Caki2 (cell line): ENCODE measurements at places on chromosomes 5 and 9. TPM values are rescaled to one million over a fixed set of nuclear protein-coding genes. Genes with fewer than 3 reads are reported as not detected.

DNA sequence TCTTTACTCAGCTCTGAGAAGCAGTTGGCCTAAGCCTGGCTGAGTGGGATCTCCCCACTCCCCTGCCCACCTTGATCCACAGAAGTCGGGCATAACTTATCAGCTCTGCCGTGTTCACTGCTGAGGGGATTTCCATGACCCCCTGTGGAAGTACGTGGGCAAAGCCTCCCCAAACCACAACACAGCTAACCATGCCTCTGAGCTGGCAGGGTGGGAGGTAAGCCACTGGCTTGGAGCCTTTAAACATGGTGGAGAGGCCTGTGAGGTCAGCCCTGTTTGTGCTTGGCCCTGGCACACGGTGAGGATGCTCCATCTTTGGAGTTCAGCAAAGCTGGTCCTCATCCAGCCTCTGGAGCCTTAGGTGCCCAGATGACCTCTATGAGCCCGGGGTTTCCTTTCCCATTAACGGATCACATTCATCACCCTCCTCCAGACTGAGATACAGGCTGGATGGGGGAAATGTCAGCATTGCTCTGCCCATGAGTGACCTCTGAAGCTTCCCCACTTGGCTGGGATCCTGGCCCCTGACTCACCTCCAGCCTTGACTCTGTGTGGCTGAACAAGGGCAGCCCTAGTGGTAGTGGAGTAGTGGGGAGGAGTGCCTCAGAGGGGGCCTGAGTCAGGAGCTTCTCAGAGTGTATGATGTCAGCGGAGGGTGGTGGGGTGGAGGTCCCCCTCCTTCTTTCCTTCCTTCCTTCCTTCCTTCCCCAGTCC is 6.2 kb downstream of the PDLIM4 start:
- DNase-seq = peak; percentile 54

- no peak for DNase-seq
Measured at GRCh38 chr5:56981548-56982315, 29.8 kb upstream of the MIER3 start.

DNA sequence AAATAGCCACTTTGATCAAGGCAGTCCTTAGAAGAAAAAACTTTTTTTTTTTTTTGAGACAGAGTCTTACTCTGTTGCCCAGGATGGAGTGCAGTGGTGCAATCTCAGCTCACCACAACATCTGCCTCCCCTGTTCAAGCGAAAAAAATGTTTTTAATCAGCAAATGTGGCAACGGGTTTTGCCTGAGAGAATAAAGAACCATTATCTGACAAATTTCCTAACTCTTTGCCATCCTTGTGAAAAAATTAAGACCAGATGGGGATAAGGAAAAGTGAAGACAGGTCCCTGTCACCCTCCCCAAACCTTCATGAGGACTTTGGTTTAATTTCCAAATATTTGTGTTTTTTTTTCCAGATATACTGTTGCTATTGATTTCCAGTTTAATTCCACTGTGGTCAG is 107.3 kb upstream of the SPOCK1 start:
- DNase-seq = no peak

- no peak for DNase-seq
Measured at GRCh38 chr5:137155261-137156000, 343.7 kb downstream of the SPOCK1 start.

DNA sequence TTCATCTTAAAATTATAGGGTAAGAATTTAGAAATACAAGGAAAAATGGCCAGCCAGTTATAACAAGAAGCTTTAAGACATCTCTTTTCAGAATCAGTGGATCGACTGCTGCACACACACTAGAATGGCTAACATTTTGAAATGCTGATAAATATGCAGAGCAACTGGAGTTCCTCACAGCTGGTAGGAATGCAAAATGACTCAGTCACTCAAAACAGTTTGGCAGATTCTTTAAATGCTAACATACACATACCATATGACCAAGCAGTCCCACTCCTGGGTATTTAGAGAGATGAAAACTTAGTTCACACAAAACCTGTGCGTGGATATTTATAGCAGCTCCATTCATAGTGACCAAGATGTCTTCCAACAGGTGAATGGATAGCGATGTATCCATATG is 23.2 kb upstream of the PSAT1 start:
- DNase-seq = no peak

GRCh38 chr9:91349115-91349555 is 12.6 kb downstream of the AUH start:
- no peak for DNase-seq

GRCh38 chr5:137604348-137605095 is 105.4 kb upstream of the SPOCK1 start:
- DNase-seq = peak; percentile 8

The CER1 gene
- not detected in 2 replicates for total RNA-seq

GRCh38 chr5:10607666-10608073 is 43.8 kb downstream of the ANKRD33B start:
- peak; percentile 73 for DNase-seq

The ABCA2 gene
- total RNA-seq = 19.0 and 23.5 TPM in 2 replicates

The ZNF883 gene
- not detected in 2 replicates for total RNA-seq

DNA sequence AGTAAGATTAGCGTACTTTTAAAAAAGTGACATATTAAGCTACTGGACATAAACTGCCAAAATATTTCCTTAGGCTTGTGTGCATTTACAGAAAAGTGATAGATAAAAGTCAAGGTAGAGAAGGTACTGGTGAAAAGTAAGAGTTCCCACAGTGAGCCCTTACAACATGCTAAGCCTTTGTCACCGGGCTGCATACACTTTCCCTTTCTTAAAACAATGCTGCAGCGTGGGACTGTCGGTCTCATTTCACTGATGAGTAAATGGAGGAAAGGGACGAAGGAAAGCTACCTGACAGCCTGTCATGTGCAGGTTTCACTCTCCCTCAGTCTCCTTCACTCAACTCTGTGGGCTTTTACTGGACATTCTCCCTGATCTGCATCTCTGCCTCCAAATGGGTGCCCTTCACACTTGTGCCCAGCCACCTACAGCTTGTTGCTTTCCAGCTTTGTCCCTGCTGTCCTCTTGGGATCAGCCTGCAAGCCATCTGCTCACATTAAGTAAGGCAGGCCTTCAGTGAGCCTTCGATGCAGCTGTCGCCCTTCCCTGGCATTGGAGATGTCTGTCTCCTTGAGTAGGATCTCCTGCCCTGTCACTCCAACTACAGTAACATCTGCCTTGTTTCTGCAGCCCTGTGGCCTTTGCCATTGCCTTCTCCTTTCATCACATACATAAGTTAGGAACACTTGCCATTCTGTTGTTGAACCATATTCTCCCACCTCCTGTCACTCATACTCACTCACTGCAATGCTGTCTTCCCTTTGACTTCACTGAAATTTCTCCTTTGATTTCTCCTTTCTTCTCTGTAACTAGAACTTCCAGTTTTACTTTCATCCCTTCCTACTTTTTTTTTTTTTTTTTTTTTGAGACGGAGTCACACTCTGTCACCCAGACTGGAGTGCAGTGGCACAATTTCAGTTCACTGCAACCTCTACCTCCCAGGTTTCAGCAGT is 9.3 kb upstream of the ROPN1L start:
- DNase-seq = no peak

DNA sequence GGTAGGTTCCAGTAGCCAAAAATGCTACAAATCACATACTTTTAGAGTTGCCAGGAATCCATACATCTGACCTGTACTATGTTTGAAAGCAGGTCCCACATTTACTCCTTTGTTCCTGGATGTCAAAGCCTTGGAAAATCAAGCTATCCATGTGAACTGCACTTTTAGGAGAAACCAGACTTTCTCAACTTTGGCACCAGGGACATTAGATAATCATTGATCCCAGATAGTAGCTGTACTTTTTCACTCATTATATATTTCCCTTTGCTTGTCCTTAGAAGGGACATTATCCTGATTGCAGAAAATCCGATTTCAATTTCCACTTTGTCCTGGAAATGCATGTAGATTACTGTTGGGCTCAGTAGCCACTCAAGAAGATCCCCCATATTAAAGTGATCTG is 44.1 kb upstream of the SLC28A3 start:
- DNase-seq = no peak

GRCh38 chr5:139222346-139222745 is 24.2 kb upstream of the SIL1 start:
- DNase-seq = no peak

GRCh38 chr5:6712142-6712576 is 1.1 kb upstream of the TENT4A start:
- DNase-seq = peak; percentile 65

GRCh38 chr9:23826120-23826629 is at the start of gene ELAVL2:
Gene ELAVL2, minus strand, starts transcription at chr9:23826240. Its CDS starts 64,006 bp downstream, at chr9:23762234.
- DNase-seq = no peak

The RGS14 gene
- 97.6 and 107 TPM in 2 replicates for total RNA-seq

- no peak for DNase-seq
Measured at GRCh38 chr9:120998111-120998510, 52.0 kb downstream of the C5 start.

GRCh38 chr5:167481345-167481744 is 810.1 kb upstream of the WWC1 start:
- no peak for DNase-seq

DNA sequence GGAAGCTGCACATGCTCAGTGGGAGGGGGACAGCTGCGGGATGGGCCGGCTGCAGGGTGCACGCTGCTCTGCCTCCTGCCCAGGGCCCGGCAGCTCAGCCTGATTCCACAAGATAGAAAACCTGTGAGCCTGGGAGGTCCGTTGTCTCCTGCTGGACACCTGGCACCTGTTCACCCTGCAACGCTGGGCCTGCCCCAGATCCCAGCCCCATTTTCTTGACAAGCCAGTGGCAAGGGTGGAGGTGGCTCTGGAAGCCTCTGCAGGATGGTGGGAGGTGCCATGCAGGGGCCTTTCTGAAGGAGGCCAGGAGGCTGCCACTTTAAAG is 68.1 kb upstream of the RNF130 start:
- no peak for DNase-seq

The ANGPTL2 gene
- total RNA-seq = 1.0 and 1.1 TPM in 2 replicates

The INIP gene
- 8.3 and 16.4 TPM in 2 replicates for total RNA-seq

DNA sequence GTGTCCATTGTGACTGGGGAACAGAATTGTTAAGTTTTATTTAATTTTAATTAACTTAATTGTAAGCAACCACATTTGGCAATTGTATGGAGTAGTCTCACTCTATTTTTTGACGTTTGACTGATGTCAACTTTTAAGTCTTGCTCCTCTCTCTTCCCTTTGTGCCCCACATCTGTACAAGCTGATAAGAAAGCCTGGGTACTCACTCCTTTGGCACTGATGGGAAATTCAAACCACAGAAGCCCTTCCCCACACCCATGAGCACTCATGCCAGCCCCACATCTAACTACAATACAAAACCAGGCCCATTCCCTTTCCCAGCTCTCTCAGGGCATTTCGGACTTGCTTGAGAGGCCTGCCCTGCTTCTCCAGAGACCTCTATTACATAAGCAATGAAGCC is 451.5 kb upstream of the KIF2A start:
- no peak for DNase-seq

DNA sequence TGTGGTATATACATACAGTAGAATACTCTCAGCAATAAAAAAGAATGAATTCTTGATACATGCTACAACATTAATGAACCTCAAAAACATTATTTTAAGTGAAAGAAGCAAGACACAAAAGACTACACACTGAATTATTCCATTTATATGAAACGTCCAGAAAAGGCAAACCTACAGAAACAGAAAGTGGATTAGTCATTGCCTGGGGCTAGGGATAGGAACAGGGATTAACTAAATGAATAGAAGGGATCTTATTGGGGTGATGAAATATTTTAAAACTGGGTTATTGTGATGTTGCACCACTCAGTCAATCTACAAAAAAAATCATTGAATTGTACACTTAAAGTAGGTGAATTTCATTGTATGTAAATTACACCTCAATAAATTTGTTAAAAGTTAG is 326.7 kb downstream of the PIK3R1 start:
- DNase-seq = no peak

- DNase-seq = no peak
Measured at GRCh38 chr9:91075279-91075678, 273.7 kb downstream of the SYK start.

GRCh38 chr9:8179381-8180053 is 379.9 kb upstream of the DMAC1 start:
- DNase-seq = no peak

DNA sequence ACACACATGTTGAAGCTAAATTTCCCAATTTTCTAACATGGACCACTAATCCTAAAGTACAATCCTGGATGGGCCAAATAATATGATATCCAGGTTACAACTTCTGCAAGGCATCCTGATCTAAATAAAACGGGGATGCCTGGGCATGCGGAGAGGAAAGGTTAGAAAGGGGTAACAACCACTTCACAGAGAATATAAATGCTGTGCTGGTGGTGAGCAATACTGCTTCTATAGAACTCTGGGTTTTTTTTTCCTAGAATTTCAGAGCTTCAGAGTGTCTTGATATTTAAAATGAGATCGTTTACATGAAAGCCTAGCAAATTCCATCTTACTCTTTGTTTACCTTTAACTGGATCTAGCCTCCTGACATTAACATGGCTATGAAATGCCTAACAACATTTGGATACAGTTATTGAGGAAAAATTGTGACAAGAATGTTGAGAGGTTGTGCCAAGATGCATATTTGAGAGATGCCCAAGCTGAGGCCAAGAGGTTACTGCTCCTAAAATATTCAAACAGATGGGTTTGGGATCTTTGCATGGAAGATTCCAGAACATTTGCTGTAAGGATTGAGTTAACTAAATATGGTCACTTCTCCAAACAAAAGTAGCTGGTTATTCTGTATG is 22.4 kb downstream of the TNFAIP8 start:
- no peak for DNase-seq

DNA sequence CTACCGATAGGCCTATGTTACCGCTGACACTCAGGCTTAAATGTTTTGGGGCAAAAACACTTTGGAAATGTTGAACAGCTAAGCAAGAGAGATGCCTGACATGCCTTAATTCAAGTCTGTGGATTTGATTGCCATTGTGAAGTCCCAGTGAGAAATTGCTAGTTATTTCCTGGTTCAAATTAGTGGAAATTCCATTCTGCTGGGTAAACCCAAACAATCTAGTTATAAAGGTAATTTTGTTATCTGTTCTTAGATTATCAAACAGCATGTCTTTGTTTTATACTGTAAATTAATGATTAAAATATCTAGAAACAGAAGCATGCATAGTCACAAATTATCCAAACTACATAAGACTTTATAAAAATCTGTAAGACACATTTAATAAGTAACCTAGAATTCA is 96.6 kb downstream of the PJA2 start:
- no peak for DNase-seq

The FOXE1 gene
- total RNA-seq = not detected in 2 replicates

GRCh38 chr5:123937230-123937629 is 425.3 kb downstream of the CSNK1G3 start:
- peak; percentile 44 for DNase-seq
